ENCODE measurements at places on chromosomes 5 and 9.

DNA sequence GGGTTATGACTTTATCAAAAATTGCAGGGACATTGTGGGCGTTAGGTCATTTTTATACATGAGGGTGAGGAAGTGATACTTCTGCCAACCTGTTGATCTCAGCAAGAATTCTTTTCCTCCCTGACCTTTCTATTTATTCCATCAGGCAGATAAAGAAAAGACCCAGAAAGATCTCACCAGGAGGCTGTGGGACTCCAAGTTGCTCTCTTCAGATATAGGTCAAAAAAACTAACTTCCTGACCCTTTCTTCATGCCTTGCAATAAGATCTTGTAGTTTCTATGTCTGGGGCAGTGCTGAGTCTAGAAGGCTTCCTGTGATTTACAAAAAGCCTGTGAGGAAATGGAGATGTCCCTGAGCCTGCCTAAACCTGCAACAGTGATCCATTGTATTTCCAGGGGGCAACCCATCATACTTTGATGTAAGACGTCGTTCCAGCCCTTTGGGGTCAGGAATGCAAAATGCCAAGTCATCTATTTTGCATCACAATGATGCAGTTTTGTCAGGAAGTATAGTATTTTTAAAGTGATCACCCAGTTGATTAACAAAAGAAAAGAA, 22.0 kb upstream of the PIK3R1 start:
- ATAC-seq = peak; percentile 41

DNA sequence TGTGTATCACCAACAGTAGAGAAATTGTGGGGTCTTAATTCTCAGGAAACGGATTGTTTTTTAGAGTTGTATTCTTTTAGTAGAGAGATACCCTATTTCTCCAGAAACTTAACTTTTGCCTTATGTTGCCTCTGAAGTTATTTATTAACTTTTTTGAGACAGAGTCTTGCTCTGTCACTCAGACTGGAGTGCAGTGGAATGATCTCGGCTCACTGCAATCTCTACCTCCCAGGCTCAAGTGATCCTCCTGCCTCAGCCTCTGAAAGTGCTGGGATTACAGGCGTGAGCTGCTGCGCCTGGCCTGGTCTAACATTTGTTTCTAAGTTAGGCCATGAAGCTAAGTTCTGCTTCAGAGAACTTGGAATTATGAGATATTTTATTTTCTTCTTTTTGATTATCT, 75.0 kb downstream of the CFAP95 start:
- no peak for ATAC-seq

DNA sequence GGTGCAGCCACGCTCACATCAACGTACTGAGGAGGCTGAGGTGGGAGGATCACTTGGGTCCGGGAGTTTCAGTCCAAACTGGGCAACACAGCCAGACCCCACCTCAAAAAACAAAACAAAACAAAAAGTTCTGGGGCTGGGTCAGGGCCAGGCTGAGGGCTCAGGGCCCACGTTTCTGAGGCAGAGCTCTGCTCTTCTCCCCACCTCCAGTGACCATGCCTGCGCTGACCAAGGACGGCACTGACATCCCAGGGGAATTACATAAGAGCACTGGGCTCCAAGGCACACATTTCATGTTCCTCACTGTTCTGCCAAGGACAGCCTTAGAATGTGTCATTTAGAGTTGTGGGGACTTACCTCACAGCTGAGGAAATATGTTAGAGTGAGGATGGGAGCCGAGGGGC, 40.4 kb upstream of the TESK1 start:
- no peak for ATAC-seq

DNA sequence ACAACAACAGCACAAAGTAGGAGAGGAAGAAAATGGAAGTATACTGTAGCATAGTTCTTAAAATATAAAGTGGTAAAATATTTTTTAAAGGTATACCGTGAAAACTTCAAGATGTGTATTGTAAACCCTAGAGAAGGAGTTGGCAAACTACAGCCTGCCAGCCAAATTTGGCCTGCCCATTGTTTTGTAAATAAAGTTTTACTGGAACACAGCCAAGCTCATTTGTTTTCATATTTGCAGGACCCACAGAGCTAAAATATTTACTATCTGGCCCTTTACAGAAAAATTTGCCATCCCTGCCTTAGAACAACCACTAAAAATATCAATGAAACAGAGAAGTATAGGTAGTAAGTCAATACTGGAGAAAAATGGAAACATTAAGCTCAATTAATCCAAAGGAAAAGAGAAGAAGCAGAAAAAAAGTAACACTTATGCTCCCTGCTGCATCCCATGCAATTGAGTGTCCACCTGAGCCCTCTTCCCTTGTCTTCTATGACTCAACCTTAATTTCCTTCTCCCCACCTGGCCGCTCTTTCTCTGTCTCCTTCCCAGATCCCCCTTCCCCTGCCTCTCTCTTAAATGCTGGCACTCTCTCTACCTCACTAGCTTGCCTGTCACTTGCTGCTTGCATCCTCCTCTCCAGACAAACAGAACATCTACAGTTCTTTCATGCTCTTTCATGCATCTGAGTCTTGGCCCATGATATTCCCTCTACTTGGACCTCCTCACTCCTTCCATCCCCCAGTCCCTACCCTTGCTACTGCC, 50.6 kb upstream of the FER start:
- ATAC-seq = no peak

GRCh38 chr9:126373241-126373640, 46.6 kb downstream of the MVB12B start:
- no peak for ATAC-seq

GRCh38 chr9:132637351-132637750, 32.4 kb downstream of the DDX31 start:
- ATAC-seq = no peak

GRCh38 chr5:76082772-76083554, at the start of gene SV2C:
Gene SV2C (plus strand): TSS chr5:76083383. CDS start chr5:76131751, 48,368 bp downstream.
- ATAC-seq = peak; percentile 53

GRCh38 chr5:56567278-56567677, 248.1 kb upstream of the MAP3K1 start:
- no peak for ATAC-seq

DNA sequence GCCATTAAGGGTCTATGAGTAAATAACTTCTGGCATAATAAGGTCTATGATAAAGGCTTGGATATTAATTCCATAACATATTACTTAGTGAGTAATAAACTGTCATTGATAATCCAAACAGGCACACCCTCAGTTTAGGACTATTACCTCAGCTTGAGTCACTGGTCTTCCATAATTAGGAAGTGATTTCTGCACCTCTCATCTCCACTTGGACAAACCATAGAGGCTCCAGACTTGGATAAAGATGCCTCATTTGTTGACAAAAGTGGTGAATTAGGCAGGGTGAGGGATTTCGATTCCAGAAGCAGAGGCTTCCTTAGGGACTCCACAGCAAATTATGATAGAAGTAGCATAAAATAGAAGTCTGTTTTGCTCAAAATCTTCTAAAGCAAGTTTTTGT, 127.5 kb upstream of the MTAP start:
- ATAC-seq = peak; percentile 61

GRCh38 chr5:35854248-35854647, 2.4 kb upstream of the IL7R start:
- peak; percentile 36 for ATAC-seq

GRCh38 chr9:38436708-38437107, 12.5 kb upstream of the IGFBPL1 start:
- ATAC-seq = no peak

DNA sequence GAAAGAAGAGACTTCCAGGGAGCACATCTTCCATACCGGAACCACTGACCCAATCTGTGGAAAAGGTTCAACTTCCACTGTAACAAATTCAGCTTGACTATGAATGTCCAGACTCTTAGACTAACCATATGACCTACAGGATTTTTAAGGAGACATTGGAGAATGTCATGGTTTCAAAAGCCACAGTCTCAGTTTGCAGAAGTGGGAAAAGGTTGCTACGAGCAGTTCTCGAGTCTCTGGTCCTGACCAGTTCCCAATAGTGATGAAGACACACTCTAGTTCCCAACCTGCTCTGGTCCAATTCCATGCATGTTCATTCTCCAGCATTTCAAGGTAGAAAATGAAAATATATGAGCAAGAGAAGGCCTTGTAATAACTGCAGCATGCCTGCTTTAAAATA, 158.0 kb downstream of the MAPKAP1 start:
- no peak for ATAC-seq

- no peak for ATAC-seq
Measured at GRCh38 chr5:93941897-93942296, 200.5 kb upstream of the POU5F2 start.

- peak; percentile 67 for ATAC-seq
Measured at GRCh38 chr9:1337169-1337568, 287.0 kb downstream of the DMRT2 start.

GRCh38 chr9:6214434-6214833, 1.2 kb upstream of the IL33 start:
- ATAC-seq = peak; percentile 38

DNA sequence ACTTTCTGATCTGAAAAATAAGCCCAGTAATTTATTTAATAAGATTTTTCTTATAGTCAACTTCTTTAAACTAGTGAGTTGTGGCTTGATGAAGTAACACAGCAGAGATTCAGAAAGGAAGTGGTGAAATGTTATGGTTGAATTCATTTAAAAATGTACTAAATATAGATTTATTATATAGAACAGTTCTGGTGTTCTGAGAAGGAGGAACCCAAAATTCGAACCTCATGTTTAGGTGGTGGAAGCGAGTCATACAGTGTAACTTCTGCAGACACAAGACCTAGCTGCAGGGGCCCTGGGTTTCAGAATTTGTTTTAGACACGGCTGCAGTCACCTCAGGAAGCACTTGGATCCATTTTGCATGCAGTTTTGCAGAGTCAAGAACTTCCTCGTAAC, 188.2 kb downstream of the TRIO start:
- peak; percentile 22 for ATAC-seq

DNA sequence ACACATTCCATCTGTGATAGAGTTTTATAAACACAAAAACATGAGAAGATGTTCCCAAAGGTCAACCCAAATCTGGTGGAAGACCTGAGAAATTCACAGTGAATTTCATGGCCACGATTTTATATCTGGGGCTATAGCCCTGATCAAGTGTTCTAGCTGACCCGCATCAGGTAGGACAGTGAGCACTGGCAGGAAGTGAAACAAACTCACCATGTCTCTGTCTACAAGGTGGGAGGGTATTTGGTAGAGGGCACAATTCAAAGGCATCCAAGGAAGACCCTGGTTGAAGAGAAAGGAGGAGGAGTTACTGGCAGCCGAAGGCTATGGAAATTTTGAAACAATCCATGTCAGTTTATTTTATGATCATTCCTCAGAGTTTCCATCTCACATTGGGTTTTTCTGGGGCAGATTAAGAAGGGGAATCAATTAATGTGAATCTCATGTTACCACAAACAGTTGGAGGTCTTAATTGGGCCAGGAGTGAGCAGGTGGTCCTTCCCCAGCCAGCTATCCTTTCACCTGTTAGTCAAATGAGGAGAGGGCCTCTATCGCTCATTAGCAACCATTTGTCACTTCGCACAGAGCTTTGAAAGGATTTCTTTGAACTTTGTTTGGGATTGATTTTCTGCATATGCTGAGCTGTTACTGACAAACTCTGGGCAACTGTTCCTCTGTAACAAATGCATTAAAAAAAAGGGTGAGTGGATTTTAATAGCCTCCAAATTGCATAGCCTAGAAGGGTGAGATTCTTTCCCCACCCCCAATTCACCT, 612.0 kb upstream of the CLINT1 start:
- ATAC-seq = no peak

DNA sequence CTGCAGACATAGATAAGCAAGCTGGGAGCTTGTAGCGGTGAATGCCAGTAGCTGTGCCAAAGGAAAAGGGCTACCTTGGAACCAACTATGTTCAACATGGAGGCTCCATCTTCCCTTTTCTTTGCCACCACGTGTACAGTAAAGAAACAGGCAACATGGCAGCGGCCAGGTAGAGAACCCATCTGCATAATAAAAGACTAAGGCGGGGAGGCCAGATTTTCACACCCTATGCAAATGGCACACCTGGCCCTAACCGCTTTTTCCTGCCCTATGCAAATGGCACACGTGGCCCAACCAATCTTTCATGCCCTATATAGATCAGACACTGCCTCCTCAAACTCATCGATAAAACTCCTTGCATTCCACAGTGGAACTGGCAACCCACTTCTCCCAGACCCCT, 477.5 kb upstream of the EDIL3 start:
- no peak for ATAC-seq

GRCh38 chr5:83718195-83718825, 2.3 kb downstream of the HAPLN1 start:
- ATAC-seq = peak; percentile 61

DNA sequence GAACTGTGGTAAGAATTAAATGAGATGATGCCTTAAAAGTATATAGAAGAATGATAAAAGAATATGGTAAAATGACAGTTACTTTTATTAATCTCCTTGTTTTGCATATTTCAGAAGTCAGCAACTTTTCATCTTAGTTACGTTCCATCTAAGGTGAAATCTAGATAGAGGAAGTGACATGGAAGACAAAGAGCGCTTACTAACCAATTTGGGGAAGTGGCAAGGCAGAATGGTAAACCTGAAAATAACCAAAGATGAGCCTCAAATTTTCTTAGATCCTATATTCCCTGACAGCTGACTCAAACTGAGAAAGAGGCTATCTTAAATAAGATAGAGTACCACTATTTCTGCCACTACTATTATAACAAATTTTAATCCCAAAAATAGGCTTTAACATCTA, 52.5 kb downstream of the FGF10 start:
- no peak for ATAC-seq

GRCh38 chr5:13662626-13663025, 281.9 kb downstream of the DNAH5 start:
- ATAC-seq = no peak

GRCh38 chr5:91222482-91222881, 160.6 kb downstream of the ARRDC3 start:
- no peak for ATAC-seq

GRCh38 chr5:36215910-36216309, 25.8 kb downstream of the NADK2 start:
- no peak for ATAC-seq

GRCh38 chr5:154608531-154609011, 130.5 kb upstream of the HAND1 start:
- no peak for ATAC-seq

DNA sequence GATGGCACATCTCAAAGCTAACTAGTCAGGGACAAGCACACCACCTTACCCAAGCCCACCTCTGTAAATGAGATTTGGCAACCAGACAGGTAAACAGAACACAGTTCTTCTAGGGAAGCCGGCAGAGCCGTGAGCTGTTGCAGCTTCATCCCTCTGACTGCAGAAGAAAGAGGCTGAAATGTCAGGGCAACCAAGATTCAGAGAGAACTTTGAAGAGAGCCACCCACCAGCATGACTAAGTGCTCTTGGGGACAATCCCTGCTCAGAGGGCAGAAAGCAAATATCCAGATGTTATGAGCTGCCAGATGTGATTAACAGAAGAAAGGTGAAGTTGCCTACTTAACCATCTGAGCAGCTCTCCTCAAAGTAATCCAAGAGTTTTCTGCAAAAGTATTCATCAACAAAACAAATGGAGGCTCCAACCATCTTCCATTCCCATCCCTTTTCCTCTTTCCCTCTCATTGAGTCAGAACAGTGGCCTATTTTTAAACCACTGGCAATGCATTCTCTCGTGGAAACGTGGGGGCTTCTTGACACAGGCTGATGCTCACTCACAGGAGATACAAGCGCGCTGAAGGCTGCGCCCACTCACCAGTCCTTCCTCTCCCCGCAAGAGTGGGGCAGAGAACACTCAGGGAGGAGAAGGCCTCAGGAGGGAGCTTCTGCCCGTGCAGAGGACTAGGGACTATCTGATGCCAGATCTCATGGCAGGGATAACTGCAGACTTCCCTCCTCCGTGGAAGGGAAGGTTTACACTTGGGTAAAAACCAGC, 57.1 kb downstream of the SLIT3 start:
- no peak for ATAC-seq

GRCh38 chr5:103561685-103562452, 720 bp downstream of the NUDT12 start:
- ATAC-seq = peak; percentile 44

GRCh38 chr5:143648696-143649095, 163.3 kb upstream of the HMHB1 start:
- ATAC-seq = no peak

Measured in esophagus mucosa (tissue), 1 donor.